ENCODE measurements at places on chromosomes 16 and 17.
A peak's percentile ranks its signal among the peaks of the same experiment; 100 is the strongest.

GRCh38 chr17:76383546-76384221 is 725 bp upstream of the SPHK1 start:
- DNase-seq = no peak

GRCh38 chr16:87724490-87725291 is 41.1 kb downstream of the KLHDC4 start:
- no peak for DNase-seq

- DNase-seq = peak; percentile 59
Measured at GRCh38 chr17:27944546-27945332, 51.6 kb upstream of the LYRM9 start.

DNA sequence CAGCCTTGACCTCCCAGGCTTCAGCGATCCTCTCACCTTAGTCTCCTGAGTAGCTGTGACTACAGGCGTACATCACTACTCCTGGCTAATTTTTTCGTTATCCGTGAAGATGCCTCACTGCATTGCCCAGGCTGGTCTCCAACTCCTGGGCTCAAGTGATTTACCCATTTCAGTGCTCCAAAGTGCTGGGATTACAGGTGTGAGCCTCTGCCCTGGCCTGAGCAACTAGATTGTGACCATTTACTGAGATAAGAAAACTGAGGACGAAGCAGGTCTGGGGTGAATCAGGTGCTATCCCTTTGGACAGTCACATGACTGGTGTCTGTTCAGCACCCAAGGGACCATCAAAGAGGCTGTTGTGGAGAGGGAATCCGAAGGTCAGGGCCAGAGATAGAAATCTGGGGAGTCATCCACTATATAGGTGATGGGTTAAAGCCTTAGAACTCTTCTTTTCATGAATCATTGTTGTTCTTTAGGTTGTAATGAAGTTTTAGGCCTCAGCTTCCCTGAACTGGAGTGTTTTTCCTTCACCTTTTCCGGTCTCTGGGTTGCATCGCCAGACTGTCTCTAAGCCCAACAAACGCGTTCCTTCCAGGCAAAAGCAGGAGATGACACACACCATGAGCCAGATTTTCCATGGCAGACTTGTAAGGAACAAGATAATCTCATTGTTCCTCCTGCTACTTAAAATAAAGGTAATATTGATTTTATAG is 62.5 kb downstream of the FTO start:
- DNase-seq = no peak

DNA sequence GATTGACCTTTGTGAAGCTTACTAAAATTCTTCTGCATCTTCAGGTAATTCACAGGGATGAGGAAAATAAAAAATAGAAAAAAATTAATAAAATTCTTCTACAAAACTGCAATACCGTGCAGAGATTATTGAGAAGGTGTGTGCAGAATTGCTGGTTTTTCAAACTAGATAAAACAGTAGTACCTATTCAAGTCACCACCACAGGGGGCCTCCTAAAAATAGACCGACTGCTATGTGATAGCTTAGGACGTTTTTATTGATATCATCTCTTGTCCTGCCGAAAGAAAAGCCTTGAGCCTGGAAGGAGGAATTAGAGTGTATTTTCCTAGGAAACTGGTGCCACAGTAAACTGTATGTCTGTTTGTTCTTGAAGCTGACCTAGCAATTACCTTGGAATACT is 325.9 kb downstream of the ZFHX3 start:
- DNase-seq = peak; percentile 59

GRCh38 chr16:47013910-47014309 is 40.4 kb upstream of the DNAJA2 start:
- DNase-seq = no peak

- DNase-seq = no peak
Measured at GRCh38 chr17:36768394-36768793, 167.0 kb downstream of the MRM1 start.

GRCh38 chr17:5027299-5027698 is 7.9 kb downstream of the SLC52A1 start:
- no peak for DNase-seq

- no peak for DNase-seq
Measured at GRCh38 chr16:11689031-11689840, 21.0 kb downstream of the SNN start.

DNA sequence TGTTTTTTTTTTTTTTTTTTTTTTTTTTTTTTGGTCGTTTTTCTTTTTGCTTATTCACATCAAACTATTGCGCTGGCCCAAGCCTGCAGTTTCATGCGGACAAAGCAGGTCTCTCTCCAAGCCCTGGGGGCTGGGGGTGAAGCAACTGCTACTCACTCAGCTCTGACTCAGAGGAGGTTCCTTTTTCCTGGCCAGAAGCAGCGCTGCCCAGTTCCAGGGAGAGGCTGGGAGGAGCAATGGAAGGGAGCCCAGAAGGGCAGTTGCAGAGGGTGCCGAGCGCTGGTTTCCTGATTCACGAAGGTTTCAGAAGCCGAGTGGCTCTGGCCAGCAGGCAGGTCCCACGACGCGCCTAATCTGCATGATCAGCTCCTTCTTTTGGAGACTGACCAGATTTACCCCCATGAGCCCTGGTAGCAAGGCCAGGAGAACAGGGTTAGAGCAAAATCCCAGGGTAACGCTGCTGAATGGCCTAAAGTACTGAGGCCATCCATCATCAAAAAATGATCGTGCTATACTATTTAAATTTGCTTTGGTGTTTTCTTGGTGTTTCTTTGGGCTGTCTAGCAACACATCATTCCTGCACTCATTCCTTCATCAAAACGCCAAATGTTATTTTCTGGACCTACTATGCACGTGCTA is 144.7 kb upstream of the SOX9 start:
- DNase-seq = no peak

GRCh38 chr17:47797797-47798196 is 23.8 kb downstream of the OSBPL7 start:
- no peak for DNase-seq

- no peak for DNase-seq
Measured at GRCh38 chr16:5415123-5415522, 317.5 kb upstream of the EEF2KMT start.

- no peak for DNase-seq
Measured at GRCh38 chr17:55811536-55811935, 60.7 kb downstream of the PCTP start.

- no peak for DNase-seq
Measured at GRCh38 chr17:8766731-8767130, 8.4 kb upstream of the SPDYE4 start.

- no peak for DNase-seq
Measured at GRCh38 chr17:58390884-58391283, 26.4 kb downstream of the RNF43 start.

DNA sequence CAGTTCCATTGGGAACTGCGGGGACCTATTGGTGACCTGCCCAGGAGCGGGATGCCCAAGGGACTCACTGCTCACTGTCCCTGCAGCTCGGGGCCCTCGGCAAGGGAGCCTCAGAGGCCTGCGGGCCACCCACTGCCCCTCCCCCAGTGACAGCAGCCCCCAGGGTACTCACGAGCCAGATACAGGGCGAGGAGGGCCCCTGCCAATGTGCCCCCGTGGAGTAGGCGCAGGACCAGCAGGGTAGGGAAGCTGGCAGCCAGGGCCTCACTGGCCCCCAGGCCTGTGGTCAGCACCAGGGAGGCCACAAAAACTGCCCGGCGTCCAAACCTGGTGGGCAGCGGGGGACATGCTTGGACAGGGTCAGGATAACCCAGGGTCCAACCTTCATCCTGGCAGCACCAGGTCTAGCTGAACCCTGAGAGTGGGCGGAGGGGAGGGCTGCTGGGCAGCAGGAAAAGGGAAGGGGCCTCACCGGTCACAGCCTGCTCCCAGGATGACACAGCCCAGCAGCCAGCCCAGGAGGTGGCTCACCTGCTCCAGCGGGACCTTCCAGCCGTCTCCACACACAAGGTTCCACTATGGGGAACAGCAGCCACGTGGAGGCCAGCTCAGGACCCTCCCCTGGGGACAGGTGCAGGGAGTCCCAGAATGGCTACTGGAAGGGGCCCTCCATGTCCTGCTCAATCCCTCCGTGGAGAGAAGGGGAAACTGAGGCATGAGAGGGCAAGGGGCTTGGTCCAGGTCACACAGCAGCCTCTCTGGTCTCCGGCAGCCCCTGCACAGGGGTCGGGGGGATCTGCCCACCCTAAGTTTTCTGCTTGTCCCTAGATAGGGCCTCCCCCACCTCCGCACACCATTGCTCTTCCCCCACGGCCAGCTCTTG is 855 bp downstream of the SLC22A31 start:
- no peak for DNase-seq

DNA sequence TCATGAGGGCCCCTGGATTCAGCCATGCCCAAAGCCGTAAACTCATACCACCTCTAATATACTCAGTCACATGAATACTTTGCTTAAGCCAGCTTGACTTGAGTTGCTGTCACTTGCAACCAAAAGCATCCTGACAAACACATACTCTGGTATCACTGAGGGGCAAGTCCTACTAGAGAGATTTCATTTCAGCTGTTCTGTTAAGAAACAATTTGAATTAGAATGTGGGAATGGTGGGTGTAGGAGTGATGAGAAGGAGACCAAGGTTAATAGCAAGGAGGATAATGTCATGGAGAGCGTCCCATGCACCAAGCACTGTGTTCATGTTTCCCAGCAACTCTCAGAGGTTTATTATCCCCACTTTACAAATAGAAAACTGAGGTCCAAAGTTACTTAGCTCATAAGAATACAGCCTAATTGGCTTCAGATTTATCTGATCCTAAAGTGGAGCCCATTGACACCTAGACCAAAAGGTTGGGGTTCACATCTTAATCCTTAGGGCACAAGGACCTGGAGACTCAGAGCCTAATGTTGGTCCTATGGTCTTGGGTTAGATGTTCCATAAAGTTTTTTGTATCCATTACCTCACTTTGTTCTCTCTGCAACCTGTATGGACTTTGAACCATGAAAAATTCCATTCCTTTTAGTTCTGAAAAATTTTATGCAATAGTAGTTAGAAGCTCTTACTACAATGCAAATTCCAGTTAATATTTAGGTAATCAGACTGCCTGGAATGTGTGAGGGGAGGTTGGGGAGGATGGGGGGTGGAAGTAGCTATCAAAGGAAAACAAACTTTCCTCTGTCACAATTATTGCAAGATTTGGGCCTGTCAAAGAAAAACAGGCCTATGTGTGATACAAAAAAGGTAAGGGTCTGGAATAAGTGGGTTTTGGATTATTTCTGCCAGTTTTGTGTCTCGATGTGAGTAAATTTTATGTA is 105.9 kb downstream of the IRX3 start:
- no peak for DNase-seq

DNA sequence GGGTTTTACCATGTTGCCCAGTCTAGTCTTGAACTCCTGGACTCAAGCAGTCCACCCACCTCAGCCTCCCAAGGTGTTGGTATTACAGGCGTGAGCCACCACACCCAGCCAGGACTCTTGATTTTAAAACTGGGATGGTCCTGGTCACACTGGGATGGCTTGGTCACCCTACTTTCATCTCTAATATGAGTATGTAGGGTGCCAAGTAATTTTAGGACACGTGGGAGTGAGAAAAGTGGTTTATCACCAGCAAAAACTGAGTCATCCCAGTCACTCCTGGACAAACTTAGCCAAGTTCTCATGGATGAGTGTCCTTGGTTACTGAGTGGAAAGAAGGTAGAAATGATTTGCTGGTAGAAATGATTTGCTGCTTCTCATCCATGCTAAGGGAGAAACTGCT is 9.9 kb downstream of the CLEC19A start:
- no peak for DNase-seq

GRCh38 chr17:44630703-44631102 is 25.6 kb upstream of the MEIOC start:
- DNase-seq = no peak

- DNase-seq = no peak
Measured at GRCh38 chr16:21167929-21168602, 9.6 kb downstream of the LDAF1 start.

DNA sequence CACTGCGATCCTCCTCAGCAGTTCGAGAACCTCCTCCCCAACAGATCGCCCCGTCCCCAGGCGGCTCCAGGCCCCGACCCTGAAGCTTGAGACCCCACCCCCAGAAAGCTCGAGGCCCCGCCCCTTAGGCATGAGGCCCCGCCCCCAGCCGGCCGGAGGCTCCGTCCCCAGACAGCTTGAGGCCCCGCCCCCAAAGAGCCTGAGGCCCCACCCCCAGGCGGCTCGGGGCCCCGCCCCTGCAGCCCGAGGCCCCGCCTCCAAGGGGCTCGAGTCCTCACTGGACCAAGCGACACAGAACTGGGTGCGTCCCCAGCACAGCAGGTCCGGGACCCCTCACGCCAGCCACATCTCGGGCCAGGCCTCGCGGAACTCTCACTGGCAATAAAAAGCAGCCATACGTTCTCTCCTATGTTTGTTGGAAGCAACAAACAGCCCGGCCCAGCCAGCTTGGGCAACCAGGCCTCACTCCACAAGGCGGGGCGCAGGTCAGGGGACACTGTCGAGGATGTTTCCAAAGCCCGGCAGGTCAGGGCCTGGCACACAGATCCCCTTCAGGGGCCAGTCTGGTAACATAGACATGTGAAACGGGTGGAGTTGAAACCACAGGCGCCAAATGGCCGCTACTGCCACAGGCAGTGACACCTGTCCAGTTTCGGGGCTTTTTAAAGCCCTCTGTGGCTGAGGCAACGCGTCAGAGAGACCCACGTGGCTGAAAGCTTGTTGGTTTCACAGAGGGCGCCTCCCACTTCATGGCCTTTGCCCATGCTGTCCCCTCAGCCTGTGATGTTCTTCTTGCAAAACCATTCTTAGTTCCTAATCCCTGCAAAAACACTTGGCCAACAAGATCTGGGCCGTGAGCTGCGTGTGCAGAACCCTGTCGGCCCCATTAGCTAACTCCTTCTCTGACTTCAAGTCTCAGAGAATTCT is 224.2 kb downstream of the PARN start:
- no peak for DNase-seq

DNA sequence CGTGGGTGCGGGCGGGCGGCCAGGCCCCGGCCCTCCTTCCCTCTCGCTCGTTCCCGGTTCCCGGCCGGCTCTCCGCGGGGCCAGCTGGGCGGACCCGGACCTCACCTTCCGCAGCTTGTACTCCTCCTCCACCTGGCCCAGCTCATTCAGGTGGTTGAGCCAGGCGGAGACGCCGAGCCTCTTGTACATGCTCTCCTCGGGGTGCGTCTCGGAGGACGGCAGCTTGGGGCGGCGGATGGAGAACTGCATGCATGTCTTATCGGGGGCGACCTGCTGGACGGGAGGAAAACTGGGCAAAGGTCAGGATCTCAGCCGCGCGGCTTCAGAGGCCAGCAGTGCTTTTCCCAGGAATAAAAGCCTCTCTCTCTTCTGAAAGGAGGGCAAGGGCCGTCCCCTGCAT is 85.4 kb downstream of the TBC1D16 start:
- DNase-seq = no peak

All from NCI-H2081 (cell line).